ENCODE measurements at places on chromosomes 3 and 15. TPM values are rescaled to one million over a fixed set of nuclear protein-coding genes. Genes with fewer than 3 reads are reported as not detected.

- DNase-seq: no peak
Measured at GRCh38 chr3:73614419-73614818, 10.3 kb downstream of the PDZRN3 start.

- DNase-seq: no peak
Measured at GRCh38 chr3:171393032-171393744, 67.0 kb downstream of the TNIK start.

DNA sequence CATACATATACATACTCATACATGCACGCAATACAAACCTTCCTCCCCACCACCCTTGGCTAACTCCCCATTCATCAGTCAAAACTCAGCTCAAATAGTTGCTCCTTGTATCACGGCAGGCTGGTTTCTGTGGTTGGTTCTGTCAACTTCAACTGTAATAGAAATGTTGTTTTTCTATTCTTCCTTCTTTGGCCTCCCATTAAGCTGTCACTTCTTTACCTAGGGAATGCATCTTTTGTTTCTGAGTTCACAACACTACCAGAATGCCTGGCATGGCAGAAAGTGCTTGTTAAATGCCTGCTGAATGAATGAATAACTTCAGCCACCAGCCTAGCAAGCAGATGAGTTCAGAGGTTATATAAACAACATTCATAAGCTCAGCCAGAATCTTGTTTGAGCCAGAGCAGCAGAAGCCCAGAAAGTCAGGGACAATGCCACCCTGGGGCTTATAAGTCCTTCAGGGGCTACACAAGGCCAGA lies 63.1 kb downstream of the B3GALNT1 start:
- no peak for DNase-seq

The KLHL6 gene
- total RNA-seq: 63.5 TPM

Measured in activated CD4-positive, alpha-beta memory T cell treated with anti-CD3 and anti-CD28 coated beads for 36 hours (primary cell).